ENCODE measurements at places on chromosomes 6 and 20.

- DNase-seq, result no peak
Observed at GRCh38 chr6:74287932-74288331, 591.9 kb downstream of the CD109 start.

DNA sequence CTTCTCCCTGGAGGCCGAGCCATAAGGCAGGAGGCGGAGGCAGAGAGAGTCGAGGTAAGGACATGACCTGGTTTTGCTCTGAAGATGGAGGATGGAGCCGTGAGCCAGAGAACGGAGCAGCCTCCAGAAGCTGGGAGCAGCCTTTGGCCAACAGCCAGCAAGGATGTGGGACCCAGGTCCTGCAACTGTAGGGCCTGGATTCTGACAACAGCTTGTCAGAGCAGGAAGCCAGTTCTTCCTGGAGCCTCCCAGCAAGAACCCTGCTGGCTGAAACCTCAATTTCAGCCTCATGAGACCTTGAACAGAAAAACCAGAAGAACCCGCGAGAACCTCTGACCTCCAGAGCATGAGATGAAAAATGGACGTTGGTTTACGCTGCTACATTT lies 13.4 kb upstream of the MRGBP start:
- DNase-seq, result no peak

DNA sequence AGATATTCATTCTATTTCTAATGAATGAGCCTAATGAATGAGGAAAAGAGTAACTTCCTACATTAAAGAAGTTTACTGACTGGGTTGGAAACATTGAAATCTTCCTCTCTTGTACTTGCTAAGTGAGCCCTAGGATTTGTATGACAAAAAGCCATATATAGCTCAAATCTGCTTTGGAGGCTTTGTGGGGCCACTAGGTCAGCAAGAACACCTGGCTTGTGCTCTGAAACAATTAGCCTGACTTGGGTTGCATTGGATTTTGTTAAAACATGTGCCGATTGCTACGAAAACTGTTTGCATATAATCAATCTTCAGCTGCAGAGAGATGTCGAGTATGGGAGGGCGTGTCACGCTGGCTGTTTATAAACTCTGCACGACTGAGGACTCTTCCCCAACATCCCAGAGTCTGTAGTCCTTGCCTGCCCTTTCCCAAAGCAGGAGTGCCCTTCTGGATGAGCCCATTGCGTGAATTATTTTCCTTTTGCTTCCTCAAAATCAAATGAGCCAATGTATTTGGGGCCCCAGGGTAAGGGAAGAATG lies 684.8 kb downstream of the DHX35 start:
- DNase-seq, result no peak

DNA sequence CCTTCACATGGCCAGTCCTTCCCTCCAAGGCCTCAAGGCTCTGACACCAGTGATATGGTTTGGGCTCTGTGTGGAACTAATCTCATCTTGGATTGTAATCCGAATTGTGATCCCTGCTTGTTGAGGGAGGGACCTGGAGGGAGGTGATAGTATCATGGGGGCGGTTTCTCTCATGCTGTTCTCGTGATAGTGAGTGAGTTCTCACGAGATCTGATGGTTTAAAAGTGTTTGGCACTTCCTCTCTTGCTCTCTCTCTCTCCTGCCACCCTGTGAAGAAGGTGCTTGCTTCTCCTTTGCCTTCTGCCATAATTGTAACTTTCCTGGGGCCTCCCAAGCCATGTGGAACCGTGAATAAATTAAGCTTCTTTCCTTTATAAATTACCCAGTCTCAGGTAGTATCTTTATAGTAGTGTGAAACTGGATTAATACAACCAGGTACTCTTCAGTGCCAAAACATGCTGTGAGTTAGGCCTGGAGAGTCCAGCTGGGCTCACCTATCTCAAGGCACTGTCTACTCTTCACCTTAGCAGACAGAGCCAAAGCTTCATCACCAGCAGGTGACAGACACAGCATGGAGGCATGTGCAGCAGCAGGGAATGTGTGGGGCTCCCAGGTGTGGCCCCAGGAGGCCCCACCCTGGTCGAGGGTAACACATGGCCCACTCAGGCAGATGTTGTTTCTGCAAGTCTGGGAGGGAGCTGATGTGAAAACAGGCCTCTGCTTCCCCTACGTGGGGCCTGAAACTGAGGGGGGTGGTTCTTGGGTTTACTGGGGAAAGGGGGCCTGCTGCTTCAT lies 97.5 kb upstream of the CDYL start:
- DNase-seq, result no peak

DNA sequence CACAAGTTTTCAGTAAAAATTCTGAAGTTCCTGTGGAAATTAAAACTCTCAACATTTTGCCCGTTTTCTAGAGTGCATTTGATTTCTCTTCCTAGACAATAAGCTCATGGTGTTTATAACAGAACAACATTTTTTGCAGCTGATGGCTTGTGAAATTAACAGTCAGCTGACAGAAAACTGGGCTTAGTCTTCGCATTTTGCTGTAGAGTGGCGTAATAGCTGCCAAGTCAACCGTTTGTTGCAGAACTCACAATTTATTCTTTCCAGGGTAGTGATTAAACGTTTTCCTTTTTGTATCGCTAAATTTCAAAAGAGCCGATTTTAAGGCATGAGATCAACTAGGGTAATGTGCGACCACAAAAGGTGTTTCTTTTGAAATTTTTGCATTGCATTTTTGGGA lies 1.4 kb downstream of the SPO11 start:
- DNase-seq, result no peak

GRCh38 chr20:23125625-23126191 lies 39.6 kb upstream of the CD93 start:
- DNase-seq, result no peak

Data from stimulated activated CD4-positive, alpha-beta T cell treated with anti-CD3 and anti-CD28 coated beads, Interleukin-2, amount 100 ng/mL, for 48 hours (primary cell).